H9 (cell line): ENCODE measurements at places on chromosomes 11 and 22. TPM values are rescaled to one million over a fixed set of nuclear protein-coding genes. Genes with fewer than 3 reads are reported as not detected.

DNA sequence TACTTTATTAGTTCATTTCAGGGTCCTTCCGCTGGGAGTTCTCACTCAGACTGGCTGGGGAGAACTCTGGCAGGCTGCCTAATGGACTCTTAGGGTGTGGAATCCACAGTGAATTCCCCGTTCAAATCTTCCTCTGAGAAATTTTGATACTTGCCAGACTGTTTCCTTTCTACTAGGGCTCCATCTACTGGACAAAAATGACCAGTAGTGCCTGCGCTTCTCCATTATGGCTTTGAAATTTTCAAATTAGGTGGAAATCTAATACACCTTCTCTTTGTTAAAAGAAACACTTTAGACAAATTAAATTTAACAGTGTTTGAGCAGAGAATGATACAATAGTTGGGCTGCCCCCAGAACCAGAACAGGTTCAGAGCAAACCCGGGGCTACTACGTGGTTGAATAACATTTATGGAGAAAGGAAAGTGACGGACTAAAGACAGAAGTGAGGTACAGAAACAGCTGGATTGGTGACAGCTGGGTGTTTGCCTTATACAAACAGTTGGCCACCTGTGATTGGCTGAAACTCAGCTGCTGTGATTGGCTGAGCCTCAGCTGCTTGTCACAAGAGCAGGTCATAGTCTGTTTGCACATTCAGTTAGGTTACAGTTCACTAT is 52.9 kb upstream of the FDX1 start:
- peak; percentile 44 for DNase-seq
- H3K27ac ChIP-seq: no peak overlapping the region
- no peaks in the 10 kb centered on the region for H3K4me1 ChIP-seq
- H3K4me3 ChIP-seq: no peak overlapping the region
- H3K27me3 ChIP-seq: no peaks in the 10 kb centered on the region

DNA sequence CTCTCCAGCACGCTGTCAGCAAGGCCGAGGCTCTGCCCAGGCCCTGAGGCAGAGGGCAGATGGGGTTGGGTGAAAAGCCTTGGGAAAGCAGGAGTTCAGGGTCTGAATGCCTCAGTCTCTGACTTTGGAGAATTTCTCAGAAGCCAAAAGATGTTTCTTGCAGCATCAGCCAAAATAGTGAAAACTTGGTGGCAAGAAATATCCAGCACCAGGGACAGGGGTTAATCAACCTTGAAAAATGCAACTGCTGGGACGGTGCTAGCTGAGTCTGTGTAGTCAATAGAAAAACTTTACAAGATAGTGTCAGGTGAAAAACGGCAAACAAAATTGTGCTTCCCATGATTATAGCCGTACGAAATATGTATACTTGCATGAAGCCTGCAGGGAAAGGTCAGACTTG is 1.4 kb upstream of the ABCC8 start:
- H3K36me3 ChIP-seq: no peaks in the 10 kb centered on the region
- DNase-seq: no peak
- peaks cover 33% of the 10 kb centered on the region; the same call in 1 of the 2 replicates for H3K27me3 ChIP-seq

DNA sequence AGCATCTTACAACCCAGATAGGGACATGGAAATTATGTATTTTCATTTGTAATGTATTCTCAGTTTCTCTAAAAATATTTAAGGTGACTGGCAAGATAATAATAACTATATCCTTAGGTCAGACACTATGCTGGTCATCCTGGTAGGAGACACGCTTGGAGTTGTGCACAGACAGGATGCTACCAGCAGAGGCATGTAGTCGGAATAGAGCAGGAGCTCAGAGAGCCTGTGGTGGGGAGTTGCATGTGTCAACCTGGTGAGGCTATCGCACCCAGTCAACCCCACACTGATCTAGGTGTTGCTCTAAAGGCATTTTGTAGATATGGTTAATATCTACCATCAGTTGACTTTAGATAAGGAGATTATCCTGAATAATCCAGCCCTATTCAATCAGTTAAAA is 318.5 kb downstream of the MIAT start:
- H3K4me1 ChIP-seq: no peaks in the 10 kb centered on the region
- no peak overlapping the region for H3K4me3 ChIP-seq
- no peak overlapping the region for H3K27ac ChIP-seq

DNA sequence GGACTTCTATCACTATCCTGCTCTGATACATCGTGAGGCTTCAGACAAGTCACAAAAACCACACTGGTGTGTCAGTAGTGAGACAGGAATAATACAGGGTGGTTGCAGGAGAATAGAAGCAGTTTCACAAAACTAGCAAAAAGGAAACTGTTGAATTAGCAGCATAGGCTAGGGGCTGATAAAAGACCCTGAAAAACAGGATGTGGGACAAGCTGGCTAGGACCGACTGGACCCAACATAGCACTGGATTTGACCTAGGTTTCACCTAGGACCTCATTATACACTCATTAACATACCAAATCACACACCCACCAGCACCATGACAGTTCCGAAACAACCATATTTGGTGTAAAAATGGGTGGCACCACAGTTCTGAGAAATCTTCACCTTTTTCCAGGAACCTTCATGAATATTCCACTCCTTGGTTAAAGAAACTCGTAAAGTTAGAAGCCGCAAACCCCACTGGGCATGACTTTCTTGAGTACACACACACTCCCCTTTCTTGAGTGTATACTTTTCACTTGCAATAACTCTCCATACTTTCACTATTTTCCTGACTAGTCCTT is 76.2 kb downstream of the SLC1A2 start:
- no peak for DNase-seq
- no peak overlapping the region for H3K4me3 ChIP-seq
- no peak overlapping the region for H3K27ac ChIP-seq
- H3K27me3 ChIP-seq: no peaks in the 10 kb centered on the region; the same call in 1 of the 2 replicates
- H3K4me1 ChIP-seq: peaks cover 4% of the 10 kb centered on the region; the same call in 1 of the 2 replicates

GRCh38 chr11:47109051-47109726 is 67.5 kb downstream of the ARFGAP2 start:
- DNase-seq: no peak
- no peaks in the 10 kb centered on the region for H3K36me3 ChIP-seq
- no peak overlapping the region for H3K27ac ChIP-seq

DNA sequence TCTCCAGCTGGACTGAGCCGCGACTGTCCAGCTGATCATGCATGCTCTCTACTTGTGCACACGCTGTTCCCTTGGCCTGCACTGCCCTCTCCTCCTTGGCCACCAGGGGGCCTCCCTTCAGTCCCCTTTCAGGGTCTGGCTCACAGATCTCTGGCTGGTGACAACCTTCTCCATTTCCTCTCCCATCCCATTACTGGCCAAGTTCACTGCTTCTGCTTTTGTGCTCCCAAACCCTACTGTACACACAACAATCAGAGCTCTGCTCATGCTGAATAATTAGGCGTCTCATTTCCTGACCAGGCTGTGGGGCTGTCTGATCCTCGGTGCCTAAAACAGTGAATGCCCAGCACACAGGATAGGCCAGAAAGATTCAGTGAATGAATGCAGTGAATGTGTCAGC is 224.0 kb upstream of the NARS2 start:
- H3K4me1 ChIP-seq: peaks cover 16% of the 10 kb centered on the region; the same call in 1 of the 2 replicates
- no peaks in the 10 kb centered on the region for H3K36me3 ChIP-seq
- no peak overlapping the region for H3K4me3 ChIP-seq
- H3K27ac ChIP-seq: no peak overlapping the region

The GLYATL1 gene
- total RNA-seq: 2.1 and 2.8 TPM in 2 replicates

The DDI1 gene
- not detected in 2 replicates for total RNA-seq

The MICAL2 gene
- 4.7 and 6.0 TPM in 2 replicates for total RNA-seq

DNA sequence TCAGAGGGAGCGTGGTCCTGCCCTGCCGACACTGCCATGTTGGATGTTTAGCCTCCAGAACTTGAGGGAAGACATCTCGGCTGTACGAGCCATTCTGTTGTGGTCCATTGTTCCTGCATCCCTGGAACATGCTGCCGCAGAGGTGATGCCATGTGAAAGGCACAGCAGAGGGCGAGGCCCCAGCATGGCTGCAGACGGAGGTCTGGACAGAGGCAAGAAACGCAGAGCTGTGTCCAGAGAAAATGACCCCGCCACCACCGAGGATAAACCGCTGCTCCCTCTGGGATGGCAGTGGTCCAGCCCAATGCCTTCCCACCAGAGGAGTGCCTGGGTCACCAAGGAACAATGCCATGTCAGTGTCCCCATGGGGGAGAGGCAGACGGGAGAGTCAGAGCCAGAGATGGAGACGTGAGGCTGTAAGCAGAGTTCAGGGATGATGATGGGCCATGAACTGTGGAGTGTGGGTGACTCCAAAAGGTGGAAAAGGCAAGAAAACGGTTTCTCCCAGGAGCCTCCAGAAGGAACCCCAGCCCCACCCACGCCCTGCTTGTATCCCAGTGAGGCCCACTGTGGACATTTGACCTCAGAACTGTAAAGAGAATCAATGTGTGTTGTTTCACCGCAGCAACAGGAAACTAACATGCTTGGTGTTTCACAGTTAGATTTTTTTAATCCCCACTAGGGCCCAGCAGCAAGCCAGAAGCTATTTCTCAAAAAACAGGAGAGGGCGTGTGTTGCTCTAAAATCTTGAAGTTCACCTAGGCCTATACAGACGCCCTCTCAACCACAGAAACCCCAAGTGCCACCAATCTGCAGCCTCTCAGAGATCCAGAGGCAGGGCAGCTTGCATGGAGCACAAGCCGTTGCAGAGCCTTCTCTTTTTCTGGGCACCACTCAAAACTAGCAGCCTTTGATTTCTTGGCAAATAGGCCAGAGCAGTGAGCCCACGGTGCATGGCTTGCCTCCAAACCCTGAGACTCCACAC is 1422.9 kb downstream of the TBC1D22A start:
- no peak overlapping the region for H3K27ac ChIP-seq
- H3K27me3 ChIP-seq: no peaks in the 10 kb centered on the region
- DNase-seq: peak; percentile 10
- no peak overlapping the region for H3K4me3 ChIP-seq
- H3K36me3 ChIP-seq: no peaks in the 10 kb centered on the region; the same call in 1 of the 2 replicates

The MS4A6A gene
- not detected in 2 replicates for total RNA-seq

The PGR gene
- total RNA-seq: 0.02 and 0.07 TPM in 2 replicates

GRCh38 chr11:75096456-75097172 is at the start of gene OR2AT4:
Gene OR2AT4 (minus strand): TSS chr11:75096876.
- peaks cover 2% of the 10 kb centered on the region; the same call in 1 of the 2 replicates for H3K4me1 ChIP-seq
- H3K36me3 ChIP-seq: peaks cover 5% of the 10 kb centered on the region
- H3K27me3 ChIP-seq: no peaks in the 10 kb centered on the region
- no peak for DNase-seq
- no peak within 1 kb of the TSS for H3K27ac ChIP-seq

GRCh38 chr11:88363648-88364065 is 26.1 kb upstream of the CTSC start:
- no peak for DNase-seq
- no peaks in the 10 kb centered on the region; the same call in 1 of the 2 replicates for H3K4me1 ChIP-seq
- no peaks in the 10 kb centered on the region for H3K27me3 ChIP-seq
- no peaks in the 10 kb centered on the region for H3K36me3 ChIP-seq
- H3K4me3 ChIP-seq: no peak overlapping the region

DNA sequence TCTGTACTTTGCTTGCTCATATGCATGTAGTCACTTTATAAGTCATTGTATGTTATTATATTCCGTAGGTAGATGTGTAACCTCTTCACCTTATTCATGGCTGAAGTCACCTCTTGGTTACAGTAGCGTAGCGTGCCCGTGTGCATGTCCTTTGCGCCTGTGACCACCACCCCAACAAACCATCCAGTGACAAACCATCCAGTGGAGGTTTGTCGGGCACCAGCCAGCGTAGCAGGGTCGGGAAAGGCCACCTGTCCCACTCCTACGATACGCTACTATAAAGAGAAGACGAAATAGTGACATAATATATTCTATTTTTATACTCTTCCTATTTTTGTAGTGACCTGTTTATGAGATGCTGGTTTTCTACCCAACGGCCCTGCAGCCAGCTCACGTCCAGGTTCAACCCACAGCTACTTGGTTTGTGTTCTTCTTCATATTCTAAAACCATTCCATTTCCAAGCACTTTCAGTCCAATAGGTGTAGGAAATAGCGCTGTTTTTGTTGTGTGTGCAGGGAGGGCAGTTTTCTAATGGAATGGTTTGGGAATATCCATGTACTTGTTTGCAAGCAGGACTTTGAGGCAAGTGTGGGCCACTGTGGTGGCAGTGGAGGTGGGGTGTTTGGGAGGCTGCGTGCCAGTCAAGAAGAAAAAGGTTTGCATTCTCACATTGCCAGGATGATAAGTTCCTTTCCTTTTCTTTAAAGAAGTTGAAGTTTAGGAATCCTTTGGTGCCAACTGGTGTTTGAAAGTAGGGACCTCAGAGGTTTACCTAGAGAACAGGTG is 11.1 kb downstream of the CCND1 start:
- no peak overlapping the region for H3K27ac ChIP-seq
- H3K36me3 ChIP-seq: peaks cover 71% of the 10 kb centered on the region
- no peak overlapping the region for H3K4me3 ChIP-seq
- no peaks in the 10 kb centered on the region for H3K27me3 ChIP-seq
- no peaks in the 10 kb centered on the region for H3K4me1 ChIP-seq
- no peak for DNase-seq

DNA sequence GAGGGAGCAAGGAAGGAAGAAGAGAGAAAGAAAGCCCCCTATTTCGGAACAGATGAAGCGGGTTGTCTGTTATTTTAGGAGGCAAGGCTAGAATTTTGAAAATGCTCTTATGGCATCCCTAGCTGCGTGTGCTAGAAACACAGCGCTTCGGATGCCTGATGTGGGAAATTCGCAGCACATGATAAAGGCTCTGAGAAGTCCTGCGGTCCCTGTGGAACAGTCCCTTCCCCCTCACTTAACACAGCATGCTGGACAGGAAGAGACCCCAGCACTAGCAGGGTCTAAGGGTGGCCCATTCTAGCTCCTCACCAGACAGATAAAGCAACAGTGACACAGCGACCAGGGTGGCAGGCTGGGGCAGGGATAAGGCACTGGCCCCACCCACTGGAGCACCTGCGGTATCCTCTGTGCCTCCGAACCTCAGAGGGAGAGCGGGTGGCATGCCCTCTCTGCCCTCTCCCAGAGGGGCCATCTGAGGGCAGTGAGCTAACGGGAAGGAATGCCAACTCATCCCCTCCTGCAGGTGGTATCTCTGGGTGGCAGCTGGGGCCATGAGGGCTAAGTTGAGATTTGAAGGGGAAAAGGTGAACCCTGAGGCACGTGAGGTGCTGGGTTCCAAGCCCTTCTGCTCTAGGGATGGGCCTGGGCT is 75.7 kb downstream of the SCUBE1 start:
- H3K4me1 ChIP-seq: no peaks in the 10 kb centered on the region
- no peak overlapping the region; the same call in 2 of the 3 replicates for H3K4me3 ChIP-seq
- H3K36me3 ChIP-seq: no peaks in the 10 kb centered on the region
- no peak overlapping the region for H3K27ac ChIP-seq
- H3K27me3 ChIP-seq: no peaks in the 10 kb centered on the region
